ENCODE measurements at places on chromosomes 1 and 21.

- no peak for DNase-seq
These were observed 213.9 kb upstream of the LYPLAL1 start for GRCh38 chr1:218959784-218960183.

DNA sequence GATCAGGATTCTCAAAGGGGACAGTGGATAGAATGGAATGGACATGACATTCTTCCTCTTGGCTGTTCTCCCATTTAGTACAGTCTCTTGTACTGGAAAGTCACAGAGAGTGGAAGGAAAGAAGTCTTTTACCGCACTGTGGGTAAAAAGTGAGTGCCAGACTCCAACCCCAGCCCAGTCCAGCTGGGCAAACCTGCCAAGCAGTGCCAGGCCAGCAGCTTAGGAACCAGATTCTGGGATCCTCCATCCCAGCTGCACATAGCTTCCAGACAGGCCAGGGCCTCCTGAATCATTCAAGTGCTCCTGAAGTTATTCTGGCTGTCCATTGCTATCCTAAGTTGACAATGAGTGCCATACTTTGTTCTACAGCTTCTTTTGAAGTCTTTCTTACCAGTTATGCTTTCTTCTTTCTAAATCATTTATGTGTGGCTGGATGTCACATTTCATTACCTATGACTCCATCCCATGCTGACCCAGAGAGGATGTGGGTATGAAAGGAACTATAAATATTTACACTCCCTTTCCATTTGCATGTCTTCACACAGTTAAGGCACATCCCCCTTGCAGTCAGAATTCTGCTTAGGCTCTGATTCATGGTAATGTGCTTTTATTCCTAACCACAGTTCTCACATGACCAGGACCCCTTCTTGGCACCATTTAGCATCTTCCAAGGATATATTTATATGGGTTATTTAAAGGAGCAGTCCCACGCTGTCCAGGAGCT lies 88.9 kb downstream of the AK5 start:
- no peak for DNase-seq

DNA sequence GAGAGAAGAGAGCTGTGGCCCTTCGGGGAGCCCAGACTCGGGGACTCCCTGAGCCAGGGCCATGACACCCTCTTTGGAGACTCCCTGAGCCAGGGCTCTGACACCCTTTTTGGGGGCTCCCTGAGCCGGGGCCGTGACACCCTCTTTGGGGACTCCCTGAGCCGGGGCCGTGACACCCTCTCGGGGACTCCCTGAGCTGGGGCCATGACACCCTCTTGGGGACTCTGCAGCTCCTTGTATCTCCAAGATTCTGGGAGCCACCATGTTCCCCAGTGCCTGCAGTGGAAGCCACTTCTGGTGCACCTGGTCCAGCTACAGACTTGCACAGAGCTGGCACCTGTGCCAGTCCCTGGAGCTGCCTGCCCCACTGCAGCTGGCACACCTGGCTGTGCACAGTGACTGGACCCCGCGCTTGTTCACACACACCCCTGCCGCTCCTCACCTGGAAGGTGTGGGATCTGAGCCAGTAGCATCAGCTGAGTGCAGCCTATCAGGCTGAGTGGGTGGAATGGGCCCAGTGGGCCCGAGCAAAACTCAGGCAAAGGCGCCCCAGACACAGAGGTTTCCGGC lies 3.8 kb upstream of the SSU72 start:
- no peak for DNase-seq

DNA sequence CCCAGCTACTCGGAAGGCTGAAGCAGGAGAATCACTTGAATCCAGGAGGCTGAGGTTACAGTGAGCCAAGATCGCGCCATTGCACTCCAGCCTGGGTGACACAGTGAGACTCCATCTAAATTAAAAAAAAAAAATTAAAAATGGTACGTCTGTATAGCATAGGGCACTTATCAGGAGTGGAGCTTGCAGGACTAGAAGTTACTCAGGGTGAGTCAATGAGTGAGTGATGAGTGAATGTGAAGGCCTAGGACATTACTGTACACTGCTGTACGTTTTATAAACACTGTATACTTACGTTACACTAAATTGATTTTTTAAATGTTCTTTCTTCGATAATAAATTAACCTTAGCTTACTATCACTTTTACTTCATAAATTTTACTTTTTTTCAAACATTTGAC lies 183.6 kb downstream of the NR5A2 start:
- no peak for DNase-seq

- DNase-seq: no peak
These were observed at the start of gene SPRR1A for GRCh38 chr1:152983743-152984142. TSS of gene SPRR1A (plus strand) at chr1:152984081. CDS start at chr1:152985231, 1,150 bp downstream.

DNA sequence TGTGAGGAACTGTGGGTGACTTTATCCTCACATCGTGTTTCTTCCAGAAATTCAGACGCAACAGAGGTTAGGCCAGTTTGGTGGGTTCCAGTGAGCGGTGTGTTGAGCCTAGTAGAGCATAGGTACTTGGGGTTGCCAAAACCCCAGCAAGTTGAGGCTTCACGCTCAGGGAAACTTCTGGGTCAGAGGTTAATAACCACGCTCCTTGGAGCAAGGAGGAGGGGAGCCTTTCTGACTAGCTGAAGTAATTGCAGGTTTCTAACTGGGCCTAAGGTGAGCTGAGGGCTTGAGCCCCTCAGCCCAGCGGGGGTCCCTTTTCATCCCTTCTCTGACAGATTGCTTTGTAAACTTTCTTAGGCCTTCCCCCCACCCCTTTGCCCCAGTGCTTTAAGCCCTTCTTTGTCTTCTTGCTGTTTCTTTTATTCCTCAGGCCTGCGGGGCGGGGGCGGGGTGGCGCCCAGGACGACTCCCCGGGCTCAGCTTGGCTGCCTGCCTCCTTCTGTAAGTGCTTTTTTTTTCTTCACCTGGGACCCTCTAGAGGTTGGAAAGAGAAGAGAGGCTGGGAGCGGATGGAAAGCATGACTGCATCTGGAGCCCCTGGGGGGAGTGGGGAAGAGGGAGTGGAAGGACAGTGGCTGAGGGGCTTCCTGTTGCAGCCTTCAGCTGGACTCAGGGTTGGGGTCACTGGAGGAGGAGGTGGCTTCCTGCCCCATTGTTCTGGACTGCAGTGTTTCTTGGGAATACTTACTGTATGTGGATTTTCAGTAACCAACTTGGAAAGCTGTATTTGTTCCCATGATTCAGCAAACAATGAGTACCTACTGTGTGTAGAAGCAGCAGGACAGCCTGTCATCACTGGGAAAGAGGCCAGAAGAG lies 1.3 kb upstream of the ZNF436 start:
- no peak for DNase-seq

DNA sequence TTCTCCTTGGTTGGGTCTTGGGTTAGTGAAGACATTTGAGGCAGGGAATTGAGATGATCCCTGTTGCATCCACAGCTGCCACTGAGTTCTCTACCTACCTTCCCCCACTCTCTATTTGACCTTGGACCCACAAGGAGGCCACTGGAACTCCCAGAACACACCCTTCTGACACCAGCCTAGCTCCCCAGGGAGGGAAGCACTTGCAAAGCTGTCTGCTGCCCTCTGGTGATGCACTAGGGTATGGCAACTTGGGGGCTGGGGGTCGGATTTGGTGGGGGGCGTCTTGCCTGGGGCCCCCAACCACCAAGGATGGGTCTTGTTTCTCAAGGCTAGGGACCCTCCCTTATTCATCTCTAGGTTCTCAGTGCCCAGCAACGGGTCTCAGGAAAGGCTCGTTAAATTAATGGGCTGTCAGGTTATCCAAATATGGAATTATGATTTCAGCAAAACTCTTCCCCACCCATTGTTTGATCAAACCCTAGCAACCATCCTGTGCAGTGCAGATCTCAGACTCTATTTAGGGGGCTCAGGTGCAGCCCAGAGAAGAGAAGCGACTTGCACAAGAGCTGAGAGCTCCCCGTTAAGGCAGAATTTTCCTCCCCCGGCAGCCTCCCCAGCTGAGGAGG lies 177.8 kb upstream of the KLHDC7A start:
- no peak for DNase-seq

DNA sequence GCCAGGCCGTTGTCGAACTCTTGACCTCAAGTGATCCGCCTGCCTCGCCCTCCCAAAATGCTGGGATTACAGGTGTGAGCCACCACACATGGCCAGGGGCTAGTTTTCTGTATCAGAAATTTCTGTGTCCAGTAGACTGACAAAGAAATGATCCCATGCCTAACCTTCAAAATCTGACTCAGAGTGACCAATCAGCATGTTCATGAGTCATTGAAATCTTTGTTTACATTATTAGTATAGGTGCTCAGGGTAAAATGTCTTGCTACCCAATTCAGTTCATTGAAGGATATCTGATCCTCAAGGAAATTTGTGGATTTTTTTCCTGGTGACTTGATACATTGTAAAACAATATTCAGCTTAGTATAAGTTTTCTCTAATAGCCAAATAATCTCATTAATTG lies 11.0 kb upstream of the LDLRAD2 start:
- no peak for DNase-seq

GRCh38 chr1:201376464-201377374 lies 761 bp downstream of the TNNT2 start:
- DNase-seq: no peak

GRCh38 chr1:99439433-99440075 lies 175.3 kb downstream of the PLPPR4 start:
- DNase-seq: no peak

GRCh38 chr21:35019631-35020032 lies 29.5 kb downstream of the RUNX1 start:
- DNase-seq: peak; percentile 30

GRCh38 chr1:211677659-211678058 lies 2.2 kb upstream of the NEK2 start:
- DNase-seq: no peak

DNA sequence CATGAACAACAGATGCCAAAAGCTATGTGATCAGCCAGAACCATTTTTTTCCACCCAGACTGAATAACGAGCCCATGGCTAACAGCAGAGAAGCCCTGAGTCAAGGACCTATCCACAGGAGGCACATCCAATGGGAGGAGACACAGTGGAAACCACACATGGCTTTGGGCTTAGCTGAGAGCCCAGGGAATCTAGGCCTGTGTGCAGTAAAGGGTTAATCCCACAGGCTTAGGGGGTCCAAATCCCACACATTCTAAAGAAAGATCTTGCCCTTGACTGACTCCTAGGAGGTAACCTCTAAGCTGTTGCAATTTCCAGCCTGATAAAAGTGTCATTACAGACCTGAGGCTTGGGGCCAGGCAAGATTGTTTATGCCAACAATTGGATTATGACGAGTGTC lies 194.5 kb downstream of the DSCAM start:
- DNase-seq: no peak

- DNase-seq: no peak
These were observed 32.9 kb downstream of the MAPKAPK2 start for GRCh38 chr1:206717674-206717989.

DNA sequence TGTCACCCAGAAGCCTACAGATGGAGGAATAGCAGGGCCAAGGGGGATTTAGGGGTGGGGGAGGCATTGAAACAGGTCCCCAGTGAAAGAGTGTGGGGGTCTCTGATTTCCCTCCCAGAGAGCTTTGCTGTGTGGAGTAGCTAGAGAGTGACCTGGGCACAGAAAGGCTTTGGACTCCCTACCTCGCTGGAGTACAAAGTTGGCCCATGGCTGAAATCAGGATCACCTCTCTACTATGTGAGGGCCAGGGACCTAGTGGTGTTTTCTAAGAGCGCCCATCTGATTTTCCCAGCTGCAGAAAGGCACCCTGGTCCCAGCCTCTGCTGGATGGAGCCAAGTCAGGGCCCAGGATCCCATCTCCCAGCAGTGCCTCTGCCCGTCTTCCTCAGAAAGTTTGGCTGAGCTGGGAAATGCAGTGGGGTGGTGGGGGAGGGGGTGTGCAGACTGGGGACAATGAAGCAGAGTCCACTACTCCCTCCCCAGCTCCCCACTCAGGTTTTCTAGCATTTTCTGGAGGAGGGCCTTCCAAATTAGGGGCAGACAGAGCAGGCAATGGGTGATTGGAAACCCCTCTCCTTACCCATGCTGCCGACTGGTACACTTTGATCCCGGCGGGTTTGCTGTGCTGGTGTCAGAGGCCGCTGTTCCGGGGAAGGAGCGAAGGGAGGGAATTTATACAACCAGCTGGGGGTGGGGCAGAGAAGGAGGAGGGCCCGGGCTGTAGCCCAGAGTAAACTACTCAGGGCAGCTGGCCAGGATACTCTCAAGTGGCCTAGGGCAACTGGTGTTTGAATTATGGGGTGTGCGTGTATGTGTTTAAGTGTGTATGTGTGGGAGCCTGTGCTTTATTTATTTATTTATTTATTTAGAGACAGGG lies at the start of gene SELENBP1:
TSS of gene SELENBP1 (minus strand) at position 648 of the 877 bp plus-strand sequence. CDS start at position 584, 64 bp downstream.
- peak; percentile 97 for DNase-seq

DNA sequence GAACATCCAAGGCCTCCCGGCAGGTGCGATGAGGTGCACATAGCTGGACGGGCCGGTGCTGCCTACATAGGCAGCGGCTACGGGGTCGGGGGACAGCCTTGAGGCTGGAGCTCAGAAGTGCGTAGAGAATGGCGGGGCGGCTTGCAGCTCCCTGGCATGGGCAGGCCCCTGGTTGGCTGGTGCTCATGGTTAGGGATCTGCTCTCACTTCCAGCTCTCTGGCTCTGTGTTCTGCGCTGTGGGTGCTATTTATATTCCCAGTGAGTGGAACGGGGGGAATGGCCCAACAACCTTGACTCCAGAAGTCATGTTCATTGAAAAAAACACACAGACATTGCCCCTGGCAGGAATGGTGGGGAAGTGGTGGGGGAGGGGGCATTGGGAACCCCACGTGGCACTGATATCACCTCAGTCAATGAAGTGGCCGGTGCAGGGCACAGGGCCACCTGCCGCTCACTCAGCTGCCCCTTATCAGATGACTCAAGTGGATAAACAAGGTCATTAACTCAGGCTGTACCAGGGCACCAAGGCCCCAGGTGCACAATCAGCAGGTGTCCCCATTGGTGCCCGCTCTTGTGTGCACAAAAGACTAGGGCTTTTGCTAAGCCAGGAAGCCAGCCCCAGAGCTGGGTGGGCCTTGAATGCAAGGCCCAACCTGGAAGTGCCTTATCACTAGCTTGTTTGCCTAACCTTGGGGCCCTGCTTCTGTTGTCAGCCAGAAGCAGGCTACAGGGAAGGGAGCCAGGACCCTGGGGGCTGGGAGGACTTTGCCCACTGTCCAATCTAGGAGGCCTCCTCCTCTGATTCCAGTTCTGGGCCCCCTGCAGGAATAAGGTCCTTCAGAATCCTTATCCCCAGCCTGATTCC lies at the start of gene NR0B2:
TSS of gene NR0B2 (minus strand) at position 222 of the 866 bp plus-strand sequence. CDS start at position 187, 35 bp downstream.
- DNase-seq: peak; percentile 97

GRCh38 chr1:5992814-5993555 lies 760 bp upstream of the NPHP4 start:
- no peak for DNase-seq

GRCh38 chr1:232748910-232749368 lies 56.3 kb upstream of the MAP10 start:
- no peak for DNase-seq

- no peak for DNase-seq
These were observed 1234.6 kb upstream of the ADGRL2 start for GRCh38 chr1:80566123-80566522.

- DNase-seq: no peak
These were observed 10.6 kb upstream of the NADK start for GRCh38 chr1:1788646-1789431.

DNA sequence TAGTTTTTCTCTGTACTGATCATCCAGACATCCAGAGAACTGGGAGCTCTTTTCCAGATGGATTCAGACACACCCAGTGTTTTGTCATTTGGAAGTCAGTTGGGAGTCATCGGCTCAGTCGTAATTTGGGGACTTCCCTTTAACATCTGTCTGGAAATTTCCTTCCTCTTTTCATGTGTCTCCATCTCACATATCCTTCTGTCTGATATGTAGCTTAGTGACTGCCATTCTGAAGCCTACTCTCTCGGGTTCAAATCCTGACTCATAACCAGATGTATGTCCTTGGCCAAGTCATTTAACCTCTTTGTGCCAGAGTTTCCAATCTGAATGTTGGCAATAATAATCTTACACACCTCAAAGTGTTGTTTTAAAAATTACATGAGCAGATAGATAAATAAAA lies 3.0 kb downstream of the MORC3 start:
- no peak for DNase-seq

GRCh38 chr1:26016953-26017545 lies 4.5 kb upstream of the EXTL1 start:
- no peak for DNase-seq
